Right cardiac atrium (tissue), 5 donors: ENCODE measurements at places on chromosomes 4 and X. TPM values are rescaled to one million over a fixed set of nuclear protein-coding genes. Genes with fewer than 3 reads are reported as not detected.

DNA sequence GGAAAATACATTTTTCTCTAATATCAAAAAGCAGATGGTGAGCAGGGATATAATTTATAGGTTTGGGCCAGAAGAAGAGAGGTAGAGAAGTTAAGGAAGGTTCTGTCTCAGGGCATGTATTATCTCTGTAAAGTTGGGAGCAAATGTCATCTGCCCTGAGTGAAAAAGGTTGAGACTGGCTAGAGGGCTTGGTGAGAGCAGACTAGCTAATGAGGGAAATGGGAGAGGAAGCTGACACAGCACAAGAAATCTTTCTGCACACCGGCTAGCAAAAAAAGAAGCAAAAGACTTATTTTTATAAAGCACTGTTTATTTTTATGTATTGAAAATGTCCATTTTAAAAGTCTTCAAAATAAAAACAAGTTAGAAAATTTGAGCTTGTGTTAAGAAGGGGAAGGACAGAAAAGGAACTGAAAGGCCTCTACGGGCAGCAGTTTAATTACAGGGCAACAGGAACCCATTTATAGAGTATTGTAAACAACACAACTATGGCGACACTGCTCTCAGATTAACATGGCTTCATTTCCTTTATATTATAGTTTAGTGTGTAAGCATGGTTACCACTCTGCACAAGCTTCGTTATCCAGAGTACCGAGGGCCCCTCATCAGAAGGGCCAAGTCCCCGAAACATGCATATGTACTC lies 17.4 kb downstream of the CD40LG start:
- DNase-seq = no peak

- DNase-seq = no peak
Observed at GRCh38 chrX:103157496-103158316, 57.2 kb upstream of the BEX4 start.

- no peak for DNase-seq
Observed at GRCh38 chrX:6708676-6709380, 173.9 kb upstream of the VCX3A start.

GRCh38 chrX:114774691-114775090 lies 190.8 kb downstream of the HTR2C start:
- no peak for DNase-seq

The ASIC5 gene
- total RNA-seq = not detected

The RHOXF2B gene
- total RNA-seq = not detected

The KIT gene
- 0.66 TPM for total RNA-seq

The TRIM60 gene
- not detected for total RNA-seq
